ENCODE measurements at places on chromosomes 1 and 21.

DNA sequence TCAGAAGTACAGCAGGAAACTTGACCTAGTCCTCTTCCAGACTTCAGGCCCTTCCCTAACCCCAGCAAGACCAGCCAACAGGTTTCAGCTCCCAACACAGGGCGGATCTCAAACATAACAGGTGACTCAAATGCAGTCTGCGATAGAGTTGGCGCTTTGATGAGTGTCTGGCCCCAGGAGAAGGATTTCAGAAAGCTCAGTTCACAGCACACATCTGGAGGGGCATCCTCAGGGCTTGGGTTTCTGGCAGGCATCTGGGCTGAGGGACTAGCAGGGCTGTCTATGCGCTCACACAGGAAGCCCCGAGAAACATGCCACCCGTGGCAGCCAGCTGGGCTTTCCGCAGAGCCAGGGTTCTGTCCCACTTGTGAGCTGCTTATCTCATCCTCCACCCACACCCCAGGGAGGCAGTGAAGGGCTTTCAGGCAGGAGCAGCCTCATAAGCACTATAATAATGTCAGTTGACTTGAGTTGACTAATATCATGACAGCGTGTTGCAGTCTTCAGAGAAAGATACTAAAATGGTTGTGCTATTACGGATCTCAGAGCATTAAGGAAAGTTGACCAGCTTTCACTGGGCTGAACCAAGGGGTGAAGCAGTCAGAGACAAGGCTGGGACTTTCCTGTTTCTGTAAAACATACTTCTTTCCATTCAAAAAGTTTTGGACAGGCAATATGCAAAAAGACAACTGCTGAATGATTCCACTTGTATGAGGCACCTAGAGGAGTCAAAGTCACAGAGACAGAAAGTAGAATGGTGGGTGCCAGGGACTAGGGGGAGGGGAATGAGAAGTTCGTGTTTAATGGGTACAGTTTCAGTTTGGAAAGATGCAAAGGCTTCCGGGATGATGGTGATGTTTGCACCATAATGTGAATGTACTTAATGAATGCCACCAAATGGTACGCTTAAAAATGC lies 233.0 kb upstream of the IRF2BP2 start:
- no peaks in the 10 kb centered on the region for H3K36me3 ChIP-seq
- DNase-seq: peak; percentile 41
- H3K4me1 ChIP-seq: peaks cover 29% of the 10 kb centered on the region

DNA sequence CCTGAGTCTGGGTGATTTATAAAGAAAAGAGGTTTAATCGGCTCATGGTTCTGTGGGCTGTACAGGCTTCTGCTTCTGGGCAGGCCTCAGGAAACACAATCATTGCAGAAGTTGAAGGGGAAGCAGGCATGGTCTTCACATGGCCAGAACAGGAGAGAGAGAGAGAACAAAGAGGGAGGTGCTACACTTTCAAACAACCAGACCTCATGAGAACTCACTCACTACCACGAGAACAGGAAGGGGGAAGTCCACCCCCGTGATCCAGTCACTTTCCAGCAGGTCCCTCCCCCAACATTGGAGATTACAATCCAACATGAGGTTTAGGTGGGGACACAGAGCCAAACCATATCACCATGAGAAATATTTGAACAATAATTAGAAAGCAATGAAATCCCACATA lies 222.9 kb downstream of the FAM72C start:
- no peaks in the 10 kb centered on the region for H3K36me3 ChIP-seq
- no peak for DNase-seq
- H3K27me3 ChIP-seq: no peaks in the 10 kb centered on the region
- no peak overlapping the region for H3K27ac ChIP-seq

DNA sequence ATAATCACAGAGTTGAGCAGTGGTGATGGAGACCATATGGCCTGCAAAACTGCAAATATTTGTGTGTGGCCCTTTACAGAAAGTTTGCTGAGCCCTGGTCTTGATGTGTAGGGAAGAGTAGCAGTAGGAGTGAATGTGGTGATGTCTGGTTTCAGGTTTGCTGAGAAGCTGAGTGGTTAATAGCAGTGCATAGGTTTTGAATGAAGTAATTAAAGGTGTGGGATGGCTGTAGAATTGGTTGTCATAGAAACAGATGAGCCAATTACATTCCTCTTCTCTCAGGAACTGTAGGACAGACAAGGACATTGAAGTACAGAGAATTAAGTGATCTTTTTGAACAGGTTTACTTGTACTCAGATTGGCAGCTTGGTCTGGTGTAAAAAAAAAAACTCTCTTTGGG lies 37.4 kb downstream of the PRDM2 start:
- H3K36me3 ChIP-seq: peaks cover 22% of the 10 kb centered on the region
- no peak for DNase-seq
- H3K27ac ChIP-seq: peak overlapping the region; percentile 33
- no peaks in the 10 kb centered on the region for H3K27me3 ChIP-seq
- H3K4me3 ChIP-seq: no peak overlapping the region

- DNase-seq: no peak
- H3K27me3 ChIP-seq: peaks cover 8% of the 10 kb centered on the region
- H3K36me3 ChIP-seq: no peaks in the 10 kb centered on the region
- H3K27ac ChIP-seq: no peak overlapping the region
These were observed 27.5 kb downstream of the ZP4 start for GRCh38 chr1:237863234-237863633.

DNA sequence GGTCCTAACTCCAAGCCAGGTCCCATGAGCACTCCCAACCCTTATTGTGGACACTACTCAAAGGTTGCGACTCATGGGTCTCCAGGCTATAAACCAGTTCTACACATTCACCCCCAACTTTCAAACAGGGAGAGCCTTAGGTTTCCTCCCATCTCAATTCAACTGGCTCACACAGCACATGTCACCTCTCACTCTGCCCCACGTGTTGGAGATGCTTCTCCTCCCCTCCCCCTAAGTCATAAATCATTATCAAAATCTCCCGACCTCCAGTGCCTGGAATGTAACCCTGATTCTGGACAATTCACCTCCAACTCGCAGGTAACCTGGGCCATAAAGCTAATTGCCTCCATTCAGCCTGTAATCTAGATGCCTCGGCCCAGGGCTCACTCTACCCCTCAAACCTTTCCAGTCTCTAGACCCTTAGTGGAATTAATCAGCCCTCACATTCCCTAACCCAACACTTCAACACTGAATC lies 595 bp downstream of the AK2 start:
- H3K4me3 ChIP-seq: peak overlapping the region; percentile 95
- DNase-seq: no peak
- peaks cover 32% of the 10 kb centered on the region for H3K4me1 ChIP-seq
- H3K27ac ChIP-seq: peak overlapping the region; percentile 96
- no peaks in the 10 kb centered on the region for H3K27me3 ChIP-seq
- H3K36me3 ChIP-seq: peaks cover 5% of the 10 kb centered on the region

DNA sequence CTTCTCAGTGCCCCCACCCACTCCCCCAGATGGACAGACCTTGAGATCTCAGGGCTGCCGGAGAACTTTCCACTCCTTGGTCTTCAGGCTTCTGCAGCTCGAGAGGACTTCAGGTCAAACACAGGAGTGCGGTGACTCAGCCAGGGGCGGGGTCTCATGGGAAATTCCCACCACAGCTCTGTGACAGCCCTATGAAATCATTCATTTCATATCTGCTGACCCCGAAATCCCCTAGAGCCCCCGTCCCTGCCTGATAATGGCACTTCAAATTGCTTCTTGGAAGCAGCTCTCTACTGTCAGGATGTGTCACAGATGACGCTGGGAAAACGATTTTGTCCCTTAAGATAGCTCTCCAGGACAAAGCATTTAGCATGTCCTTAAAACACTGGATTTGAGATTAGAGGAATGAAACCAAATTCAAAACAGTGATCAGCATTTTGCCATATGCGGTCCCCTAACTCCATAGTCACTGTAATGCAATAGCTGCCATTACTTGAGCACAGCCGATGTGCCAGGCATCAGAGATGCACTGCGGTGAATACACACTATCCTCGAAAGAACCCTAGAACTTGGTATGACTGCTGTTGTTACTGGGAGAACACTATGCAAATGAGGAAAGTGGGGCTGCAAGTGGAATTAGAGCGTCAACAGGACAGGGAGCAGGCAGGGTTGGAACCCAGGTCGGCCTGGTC lies at the start of gene TNFRSF9:
TNFRSF9 (minus strand) TSS at position 95 of the 692 bp plus-strand sequence. CDS start 845 bp downstream, outside the sequence.
- peaks cover 34% of the 10 kb centered on the region for H3K4me1 ChIP-seq
- H3K4me3 ChIP-seq: peak within 1 kb of the TSS; percentile 93
- H3K27ac ChIP-seq: peak within 1 kb of the TSS; percentile 97

GRCh38 chr1:4803335-4803734 lies 148.9 kb downstream of the AJAP1 start:
- no peak for DNase-seq
- peaks cover 77% of the 10 kb centered on the region for H3K27me3 ChIP-seq
- H3K27ac ChIP-seq: no peak overlapping the region
- H3K4me3 ChIP-seq: no peak overlapping the region
- no peaks in the 10 kb centered on the region for H3K4me1 ChIP-seq
- H3K36me3 ChIP-seq: no peaks in the 10 kb centered on the region

- H3K27ac ChIP-seq: no peak overlapping the region
- no peaks in the 10 kb centered on the region for H3K4me1 ChIP-seq
- H3K36me3 ChIP-seq: no peaks in the 10 kb centered on the region
- peaks cover 27% of the 10 kb centered on the region for H3K27me3 ChIP-seq
- no peak for DNase-seq
These were observed 440.9 kb downstream of the PRDM2 start for GRCh38 chr1:14140831-14141401.

GRCh38 chr1:82225421-82226185 lies 424.9 kb downstream of the ADGRL2 start:
- H3K4me1 ChIP-seq: no peaks in the 10 kb centered on the region
- H3K36me3 ChIP-seq: no peaks in the 10 kb centered on the region
- H3K27ac ChIP-seq: no peak overlapping the region

DNA sequence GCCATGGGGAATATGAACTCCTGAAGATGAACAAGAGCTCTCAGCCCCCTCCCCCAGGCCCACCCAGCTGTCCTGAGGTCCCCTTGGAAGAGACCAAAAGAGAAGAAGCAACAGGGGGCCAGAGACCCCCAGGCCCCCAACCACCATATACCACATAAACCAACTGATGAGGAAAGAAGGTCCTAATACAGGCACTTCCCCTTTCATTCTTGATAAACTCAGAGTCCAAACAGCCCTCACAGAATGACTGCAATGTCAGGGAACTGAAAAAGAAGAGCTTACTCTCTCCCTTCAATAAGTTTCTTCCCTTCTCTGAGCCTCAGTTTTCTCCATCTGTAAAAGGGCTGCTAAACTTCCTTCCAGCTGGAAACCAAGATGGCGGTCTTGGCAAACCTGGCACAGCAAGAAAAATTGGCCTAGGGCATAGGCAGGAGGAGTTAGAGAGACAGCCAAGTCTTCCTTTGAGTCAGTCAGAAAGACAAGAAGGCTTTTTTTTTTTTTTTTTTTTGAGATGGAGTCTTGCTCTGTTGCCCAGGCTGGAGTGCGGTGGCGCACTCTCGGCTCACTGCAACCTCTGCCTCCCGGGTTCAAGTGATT lies 90.5 kb downstream of the VWA5B1 start:
- H3K27me3 ChIP-seq: peaks cover 53% of the 10 kb centered on the region
- no peak overlapping the region for H3K4me3 ChIP-seq
- no peak for DNase-seq
- no peak overlapping the region for H3K27ac ChIP-seq
- H3K4me1 ChIP-seq: peaks cover 2% of the 10 kb centered on the region

DNA sequence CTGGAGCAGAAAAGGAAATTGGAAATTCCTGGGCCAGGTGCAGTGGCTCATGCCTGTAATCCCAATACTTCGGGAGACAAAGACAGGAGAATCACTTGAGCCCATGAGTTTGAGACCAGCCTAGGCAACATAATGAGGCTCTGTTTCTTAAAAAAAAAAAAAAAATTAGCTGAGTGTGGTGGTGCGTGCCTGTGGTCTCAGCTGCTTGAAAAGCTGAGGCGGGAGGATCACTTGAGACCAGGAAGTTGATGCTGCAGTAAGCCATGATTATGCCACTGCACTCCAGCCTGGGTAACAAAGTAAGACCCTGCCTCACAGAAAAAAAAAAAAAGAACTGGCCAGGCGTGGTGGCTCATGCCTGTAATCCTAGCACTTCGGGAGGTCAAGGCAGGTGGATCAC lies 56.7 kb downstream of the SRSF11 start:
- no peak for DNase-seq
- H3K27ac ChIP-seq: no peak overlapping the region
- H3K27me3 ChIP-seq: no peaks in the 10 kb centered on the region
- H3K4me3 ChIP-seq: no peak overlapping the region

DNA sequence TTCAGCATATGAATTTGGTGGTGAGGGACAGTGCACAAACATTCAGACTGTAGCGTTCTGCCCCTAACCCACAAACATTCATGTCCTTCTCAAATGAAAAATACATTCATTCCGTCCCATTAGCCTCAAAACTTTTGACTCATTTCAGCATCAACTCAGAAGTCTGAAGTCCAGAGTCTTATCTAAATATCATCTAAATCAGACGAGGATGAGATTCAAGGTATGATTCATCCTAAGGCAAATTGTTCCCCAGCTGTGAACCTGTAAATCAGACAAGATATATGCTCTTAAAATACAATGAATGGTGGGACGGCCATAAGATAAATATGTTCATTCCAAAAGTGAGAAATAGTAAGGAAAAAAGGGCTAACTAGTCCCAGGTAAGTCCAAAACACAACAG lies 1195.6 kb upstream of the ADGRL4 start:
- H3K27ac ChIP-seq: no peak overlapping the region
- H3K27me3 ChIP-seq: no peaks in the 10 kb centered on the region
- H3K36me3 ChIP-seq: no peaks in the 10 kb centered on the region
- H3K4me1 ChIP-seq: no peaks in the 10 kb centered on the region

DNA sequence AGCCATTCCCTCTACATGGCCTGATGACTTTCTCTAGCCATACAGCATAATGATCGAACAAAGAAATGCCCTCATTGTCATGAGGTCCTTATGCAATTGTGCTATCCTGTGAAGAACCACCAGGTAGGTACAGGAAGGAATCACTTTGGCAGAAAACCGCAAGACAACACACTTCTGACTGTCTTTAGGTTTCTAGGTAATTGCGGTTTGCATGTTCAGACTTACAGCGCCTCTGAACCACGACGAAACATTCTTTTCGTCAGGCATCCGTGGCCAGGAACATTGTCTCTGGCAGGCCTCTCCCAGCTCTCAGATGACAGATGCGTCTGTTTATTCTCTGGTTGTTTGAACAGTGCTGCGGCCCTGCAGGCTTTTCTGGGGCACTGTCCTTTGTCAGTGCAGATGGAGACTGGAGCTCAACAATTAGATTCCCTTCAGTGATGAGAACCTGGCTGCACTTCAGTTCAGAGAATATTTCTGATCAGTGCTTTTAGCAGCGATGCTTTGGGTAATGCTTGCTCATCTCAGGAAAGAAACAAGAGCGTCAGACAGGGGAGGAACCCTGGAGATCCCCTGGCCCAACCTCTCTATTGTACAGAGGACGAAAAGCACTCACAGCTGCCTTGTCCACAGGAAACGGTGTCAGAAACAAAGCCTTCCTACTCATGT lies 63.4 kb downstream of the B3GALT5 start:
- H3K27ac ChIP-seq: peak overlapping the region; percentile 92
- H3K4me1 ChIP-seq: peaks cover 12% of the 10 kb centered on the region
- peak; percentile 21 for DNase-seq
- H3K36me3 ChIP-seq: peaks cover 10% of the 10 kb centered on the region
- H3K4me3 ChIP-seq: peak overlapping the region; percentile 57

GRCh38 chr1:63784083-63784482 lies 10.3 kb downstream of the ROR1 start:
- no peak for DNase-seq
- no peak overlapping the region for H3K4me3 ChIP-seq
- H3K27ac ChIP-seq: no peak overlapping the region
- H3K36me3 ChIP-seq: no peaks in the 10 kb centered on the region
- no peaks in the 10 kb centered on the region for H3K4me1 ChIP-seq
